ENCODE measurements at places on chromosomes 3 and 15. TPM values are rescaled to one million over a fixed set of nuclear protein-coding genes. Genes with fewer than 3 reads are reported as not detected.

The CHST13 gene
- total RNA-seq, result not detected

The CPNE9 gene
- total RNA-seq, result not detected

The NR1I2 gene
- total RNA-seq, result not detected

The LRRC57 gene
- 14.8 TPM for total RNA-seq

The THSD4 gene
- 5.3 TPM for total RNA-seq

The NCEH1 gene
- total RNA-seq, result 78.4 TPM
